ENCODE measurements at places on chromosomes 6 and 20.
A peak's percentile ranks its signal among the peaks of the same experiment; 100 is the strongest.

DNA sequence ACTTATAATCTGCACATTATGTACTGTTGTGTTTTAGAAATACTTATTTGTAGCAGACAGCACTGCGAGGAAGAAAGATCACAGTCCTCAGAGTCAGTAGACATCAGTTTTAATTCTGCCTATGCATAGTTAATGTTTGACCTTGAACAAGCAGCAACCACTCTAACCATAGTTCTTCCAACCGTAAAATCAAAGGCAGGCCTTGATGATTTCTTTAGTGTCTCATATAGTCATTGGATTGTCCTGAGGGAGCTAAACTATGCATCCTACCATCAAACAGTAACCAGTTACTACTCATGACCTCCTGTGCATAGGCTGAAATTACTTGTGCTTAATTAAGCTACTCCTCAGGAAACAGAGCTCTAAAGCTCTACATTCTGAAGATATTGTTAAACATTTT is 294.8 kb upstream of the STXBP5 start:
- DNase-seq: no peak

DNA sequence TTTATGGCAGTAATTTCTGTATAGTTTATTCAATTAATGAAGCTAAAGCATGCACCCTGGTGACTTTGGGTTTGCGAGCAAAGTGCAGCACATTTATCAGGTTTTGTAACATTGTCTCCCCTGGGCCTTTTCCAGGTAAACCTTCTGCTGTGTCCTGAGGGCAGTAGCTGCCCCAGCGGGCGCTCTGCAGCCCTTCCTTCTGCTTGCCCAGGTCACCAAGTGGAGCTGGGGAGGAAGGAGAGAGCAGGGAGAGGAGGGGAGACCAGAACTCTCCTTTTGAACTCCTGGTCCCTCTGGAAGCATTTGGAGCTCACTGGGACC is 145.6 kb downstream of the DLL1 start:
- DNase-seq: no peak

DNA sequence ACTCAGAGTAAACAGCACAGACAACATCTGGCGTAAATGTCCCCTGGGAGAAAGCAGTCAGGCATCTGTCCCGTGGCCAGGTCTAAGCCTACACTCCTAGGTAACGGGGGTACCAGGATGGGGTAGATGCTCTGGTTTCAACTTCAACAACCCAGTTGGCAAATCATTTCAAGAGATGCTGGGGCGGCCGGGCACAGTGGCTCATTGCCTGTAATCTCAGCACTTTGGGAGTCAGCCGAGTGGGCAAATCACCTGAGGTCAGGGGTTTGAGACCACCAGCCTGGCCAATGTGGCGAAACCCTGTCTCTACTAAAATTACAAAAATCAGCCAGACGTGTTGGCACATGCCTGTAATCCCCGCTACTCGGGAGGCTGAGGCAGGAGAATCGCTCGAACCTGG is 12.3 kb downstream of the PREX1 start:
- no peak for DNase-seq

- peak; percentile 57 for DNase-seq
These were observed 57.7 kb downstream of the PPP1R16B start for GRCh38 chr20:38863024-38863851.

- DNase-seq: no peak
These were observed 36.8 kb downstream of the PNLDC1 start for GRCh38 chr6:159836718-159837490.

DNA sequence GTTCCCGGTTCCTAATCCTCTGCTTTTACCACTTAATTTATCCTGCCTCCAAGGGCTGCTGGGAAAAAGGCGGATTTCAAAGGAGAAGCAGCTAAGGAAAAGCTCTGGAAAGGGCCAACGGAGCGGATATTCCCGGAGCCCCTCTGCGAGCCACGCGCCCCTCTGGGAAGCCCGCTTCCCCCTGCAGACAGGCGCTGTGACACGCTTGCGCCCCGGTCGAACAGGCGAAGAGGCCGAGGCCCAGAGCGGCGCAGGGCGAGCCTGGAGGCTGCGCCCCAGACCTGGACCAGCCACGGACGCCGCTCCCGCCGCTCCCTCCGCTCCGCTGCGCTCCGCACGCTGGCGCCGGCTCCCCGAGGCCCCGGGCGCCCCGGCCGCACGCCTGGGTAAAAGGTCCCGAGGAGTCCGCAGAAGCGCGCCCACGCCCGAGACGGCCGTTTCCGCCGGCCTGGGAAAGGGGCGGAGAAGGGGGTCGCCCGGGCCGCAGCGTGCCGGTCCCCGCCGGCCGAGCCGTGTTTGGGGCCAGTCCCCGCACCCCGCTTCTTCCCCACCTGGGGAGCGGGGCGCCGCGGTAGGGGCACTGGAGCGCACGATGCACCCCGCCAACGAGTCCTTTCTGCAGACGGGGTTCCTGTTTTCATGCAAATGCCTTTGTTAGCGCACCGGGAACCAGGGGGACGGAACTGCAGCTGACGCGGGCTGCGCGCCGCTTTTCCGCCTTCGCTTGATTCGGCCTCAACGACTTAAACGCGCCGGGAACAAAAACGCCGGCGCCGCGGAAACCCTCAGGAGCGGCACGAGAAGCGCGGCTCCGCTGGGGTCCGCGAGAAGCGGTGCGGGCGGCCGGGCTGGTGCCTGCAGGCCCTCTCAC is 91.9 kb upstream of the SIRPA start:
- no peak for DNase-seq

DNA sequence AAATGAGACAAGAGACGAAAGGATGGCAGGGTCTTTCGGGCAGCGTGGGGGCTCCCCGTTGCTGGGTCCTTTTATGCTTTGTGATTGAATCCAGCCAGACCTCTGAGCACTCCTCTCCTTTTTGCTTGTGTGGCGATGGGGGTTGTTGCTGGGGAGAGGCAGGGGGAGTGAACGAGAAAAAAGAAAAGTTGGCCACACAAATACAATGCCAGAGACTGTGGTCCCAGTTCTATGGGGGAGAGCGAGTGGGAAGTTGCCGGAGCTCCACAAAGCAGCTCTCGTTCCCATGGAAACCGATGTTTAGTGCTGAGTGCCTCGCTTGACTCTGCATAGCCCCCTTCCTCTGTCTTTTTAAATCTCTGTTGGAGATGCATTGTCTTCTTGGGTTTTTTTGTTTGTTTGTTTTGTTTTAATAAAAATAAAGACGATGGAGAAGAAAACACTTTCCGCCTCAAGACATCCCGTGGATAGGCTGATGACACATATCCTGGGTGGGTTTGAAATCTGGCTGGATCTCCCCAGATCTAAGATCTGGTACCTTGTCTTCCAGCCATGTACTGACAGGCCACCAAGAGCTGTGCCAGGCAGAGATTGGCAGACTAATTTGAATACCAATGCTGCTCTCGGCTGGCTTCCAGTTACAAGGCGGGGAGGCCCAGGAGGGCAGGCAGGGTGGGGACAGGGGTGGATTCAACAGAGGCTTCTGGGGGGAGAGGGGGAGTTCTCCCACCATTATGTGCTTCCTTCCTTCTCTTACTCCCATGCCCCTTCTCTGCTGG is 529.3 kb downstream of the QKI start:
- DNase-seq: no peak

- no peak for DNase-seq
These were observed 497.2 kb upstream of the CDH4 start for GRCh38 chr20:60754856-60755255.

GRCh38 chr6:36873612-36874442 is 776 bp downstream of the PPIL1 start:
- DNase-seq: no peak

DNA sequence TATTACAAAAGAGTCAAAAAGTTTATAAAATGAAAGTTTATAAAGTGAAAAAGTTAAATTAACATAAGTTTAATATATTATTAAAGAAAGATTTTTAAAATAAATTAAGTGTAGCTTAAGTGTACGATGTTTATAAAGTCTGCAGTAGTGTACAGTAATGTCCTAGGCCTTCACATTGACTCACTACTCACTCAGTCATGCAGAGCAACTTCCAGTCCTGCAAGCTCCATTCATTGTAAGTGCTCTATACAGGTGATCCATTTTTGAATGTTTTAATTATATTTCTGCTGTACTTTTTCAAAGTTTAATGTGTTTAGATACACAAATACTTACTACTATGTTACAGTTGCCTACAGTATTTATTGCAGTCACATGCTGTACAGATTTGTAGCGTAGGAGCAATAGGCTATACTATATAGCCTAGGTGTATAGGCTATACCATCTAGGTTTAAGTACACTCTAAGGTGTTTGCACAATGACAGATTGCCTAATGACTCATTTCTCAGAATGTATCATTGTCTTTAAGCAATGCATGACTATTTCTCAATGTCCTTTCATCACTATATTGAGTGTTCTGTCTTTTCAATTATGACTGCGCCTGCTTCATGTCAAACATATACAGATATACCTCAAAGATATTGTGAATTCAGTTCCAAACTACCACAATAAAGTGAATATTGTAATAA is 1110.3 kb upstream of the MAP3K7 start:
- DNase-seq: no peak

DNA sequence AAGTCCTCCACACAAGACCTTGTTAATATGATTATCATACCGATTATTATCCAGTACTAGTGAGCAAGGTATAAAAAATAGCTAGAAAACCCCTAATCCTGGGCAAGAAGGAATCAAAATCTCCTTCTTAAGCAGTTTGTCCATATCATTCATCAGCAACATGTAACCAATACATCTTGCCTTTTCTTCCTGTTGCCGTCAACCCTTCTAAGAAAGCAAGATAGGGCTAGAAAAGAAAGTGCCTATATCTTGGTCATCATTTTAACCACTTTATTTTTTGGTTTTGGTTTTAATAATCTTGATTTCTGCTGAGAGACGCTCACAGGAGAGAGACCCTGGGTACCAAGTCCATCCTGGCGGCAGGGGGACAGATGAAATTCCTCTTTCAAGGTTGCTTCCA is 27.2 kb upstream of the PREX1 start:
- no peak for DNase-seq

DNA sequence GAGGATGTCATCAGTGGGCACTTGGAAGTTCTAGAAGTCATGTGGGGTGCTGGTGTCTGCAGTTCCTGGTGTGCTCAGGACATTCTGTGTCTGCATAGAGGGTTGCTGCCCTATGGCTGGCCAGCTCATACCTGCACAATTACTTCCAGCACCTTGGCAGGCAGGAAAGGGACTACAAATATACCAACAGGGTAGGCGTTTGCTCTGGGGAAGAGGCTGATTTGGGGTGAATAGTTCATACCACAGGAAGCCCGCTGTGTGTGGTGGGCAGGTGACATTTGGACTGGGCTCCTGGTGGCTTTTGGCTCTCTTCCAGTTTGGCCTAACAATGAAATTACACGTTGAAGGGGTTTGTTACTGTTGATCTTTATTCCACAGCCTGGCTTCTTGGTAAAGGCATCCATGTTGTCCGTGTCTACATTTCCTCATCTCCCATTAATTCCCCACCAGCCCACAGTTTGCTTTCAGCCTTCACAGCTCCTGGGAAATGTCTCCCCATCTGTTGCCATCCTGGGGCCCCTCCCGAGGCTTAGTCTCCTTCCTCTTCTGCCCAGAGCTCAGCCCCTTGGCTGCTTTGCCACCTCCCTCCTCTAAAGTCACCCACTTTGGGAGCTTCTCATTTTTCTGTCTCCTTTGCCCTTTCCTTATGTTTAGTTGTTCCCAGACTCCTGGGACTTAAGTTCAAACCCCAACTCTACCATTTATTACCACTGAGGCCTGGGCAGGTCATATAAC is 88.1 kb downstream of the RSPH3 start:
- peak; percentile 4 for DNase-seq

GRCh38 chr20:44027343-44028002 is 112.8 kb downstream of the TOX2 start:
- DNase-seq: no peak

DNA sequence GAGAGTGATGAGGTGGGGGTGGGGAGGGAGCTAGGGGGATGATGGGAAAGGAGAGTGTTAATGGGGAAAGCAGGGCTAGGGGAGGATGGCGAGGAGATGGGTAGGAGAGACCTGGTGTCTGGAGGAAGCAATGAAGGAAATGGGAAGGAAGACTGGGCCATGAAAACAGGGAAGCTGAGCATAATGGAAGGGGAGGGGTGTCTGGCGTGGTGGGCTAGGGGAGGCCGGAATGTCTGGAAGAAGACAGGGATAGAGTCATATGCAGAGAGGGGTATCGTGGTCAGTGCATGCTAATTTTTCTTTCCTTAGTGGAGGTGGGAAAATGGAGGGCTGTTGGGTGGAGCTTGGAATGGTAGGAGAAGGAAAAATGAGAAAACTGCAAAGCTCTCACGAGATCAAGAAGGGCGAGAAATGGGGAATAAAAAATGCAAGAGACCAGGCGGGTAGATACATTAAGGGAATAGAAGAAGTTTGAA is 423 bp downstream of the KLHDC3 start:
- no peak for DNase-seq

DNA sequence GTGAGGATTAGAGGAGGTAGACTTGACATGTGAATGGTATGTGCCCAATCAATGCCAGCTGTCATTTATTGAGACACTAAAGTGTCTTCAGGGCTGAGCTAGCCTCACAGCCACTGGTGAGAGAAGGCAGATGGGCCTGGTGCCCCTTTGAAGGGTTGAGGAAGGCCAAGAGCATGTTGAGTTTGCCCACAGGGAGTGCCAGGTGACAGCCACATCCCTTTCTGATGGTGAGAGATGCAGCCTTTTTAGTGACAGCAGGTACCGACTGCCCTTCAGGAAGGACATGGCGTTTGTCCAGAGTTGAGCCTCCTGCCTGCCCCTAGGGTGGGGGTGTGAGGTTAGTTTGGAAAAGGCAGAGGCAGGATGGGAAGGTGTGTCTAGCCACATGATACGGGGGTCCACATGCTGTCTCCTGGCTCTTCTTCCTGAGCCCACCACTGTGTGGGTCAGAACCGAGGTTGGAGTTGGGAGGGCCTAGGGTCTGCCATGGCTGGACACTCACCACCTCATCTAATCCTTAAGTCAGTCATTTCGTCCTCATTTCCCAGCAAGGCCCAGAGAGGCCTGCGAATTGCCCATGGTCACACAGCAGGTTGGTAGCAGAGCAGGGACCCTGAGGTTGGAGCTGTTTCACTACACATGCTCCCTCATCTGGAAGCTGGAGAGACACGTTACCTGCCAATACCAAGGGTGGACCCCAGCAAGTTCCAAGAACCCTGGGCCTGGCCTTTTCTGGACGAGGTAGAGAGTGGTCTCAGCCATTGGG is 32.5 kb downstream of the SPDEF start:
- no peak for DNase-seq

DNA sequence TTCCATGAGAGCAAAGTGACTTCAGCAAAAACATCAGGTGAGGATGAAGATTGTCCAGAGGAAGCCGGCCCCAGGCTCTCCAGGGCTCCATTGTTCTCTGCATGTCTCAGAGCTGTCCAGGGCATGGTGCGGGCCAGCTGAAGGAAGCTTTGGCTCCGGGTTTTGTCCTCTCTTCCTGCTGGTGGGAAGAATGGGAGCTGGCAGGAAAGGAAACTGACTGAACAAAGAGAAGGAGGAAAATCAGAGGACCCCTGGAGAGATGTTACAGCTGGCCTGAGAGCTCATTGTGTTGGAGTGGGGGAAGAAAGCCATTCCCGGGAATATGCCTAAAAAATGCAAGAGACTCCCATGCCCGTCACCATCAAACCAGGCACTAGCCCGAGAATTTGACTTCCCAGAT is 27.1 kb downstream of the PRND start:
- no peak for DNase-seq

- DNase-seq: peak; percentile 56
These were observed 789 bp downstream of the CCND3 start for GRCh38 chr6:41940759-41941279.
